ENCODE measurements at places on chromosomes 4 and X. TPM values are rescaled to one million over a fixed set of nuclear protein-coding genes. Genes with fewer than 3 reads are reported as not detected.

- DNase-seq: no peak
These were observed 33.9 kb downstream of the RTL3 start for GRCh38 chrX:78624962-78625909.

- no peak for DNase-seq
These were observed 162.7 kb downstream of the NAF1 start for GRCh38 chr4:163003979-163004378.

DNA sequence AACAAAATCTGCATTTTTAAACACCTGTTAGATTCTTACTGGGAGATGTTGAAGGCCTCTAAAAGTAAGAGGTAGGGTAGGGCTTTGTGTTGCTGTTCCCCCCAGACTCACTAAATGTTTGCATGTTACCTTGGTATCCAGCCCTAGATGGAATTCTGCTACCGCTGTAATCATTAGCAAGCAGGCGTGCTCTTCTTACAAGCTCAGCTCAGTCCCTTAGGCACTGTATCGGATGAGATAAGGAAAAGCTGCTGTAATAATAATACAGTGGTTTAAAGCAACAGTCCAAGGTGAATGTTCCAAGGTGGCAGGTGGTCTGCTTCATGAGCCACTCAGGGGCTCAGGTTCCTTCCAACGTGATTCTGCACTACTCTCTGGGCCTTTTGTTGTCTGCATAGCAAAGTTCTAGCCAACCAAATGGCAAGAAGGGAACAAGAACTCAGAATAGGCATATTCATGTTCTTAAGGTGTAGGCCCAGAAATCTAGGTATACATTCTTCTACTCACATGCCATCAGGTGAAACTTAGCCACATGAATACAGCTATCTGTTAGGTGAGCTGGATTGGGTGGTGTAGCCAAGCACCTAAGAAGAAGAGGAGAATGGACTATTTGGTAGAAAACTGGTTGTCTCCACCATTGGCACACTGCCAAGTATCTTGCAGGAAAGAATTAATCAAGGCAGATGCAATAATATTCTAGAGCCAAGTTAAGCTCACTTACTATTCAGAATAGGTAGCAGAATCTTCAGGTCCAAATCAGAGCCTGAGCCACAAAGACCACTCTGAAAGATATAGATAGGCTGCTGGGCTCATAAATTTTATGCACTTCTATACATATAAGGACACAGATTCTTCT lies 46.0 kb downstream of the COQ2 start:
- no peak for DNase-seq

- DNase-seq: no peak
These were observed 735.8 kb downstream of the RPA4 start for GRCh38 chrX:97619499-97619898.

The PNMA6F gene
- polyA plus RNA-seq: not detected

The TCP11X2 gene
- polyA plus RNA-seq: not detected

DNA sequence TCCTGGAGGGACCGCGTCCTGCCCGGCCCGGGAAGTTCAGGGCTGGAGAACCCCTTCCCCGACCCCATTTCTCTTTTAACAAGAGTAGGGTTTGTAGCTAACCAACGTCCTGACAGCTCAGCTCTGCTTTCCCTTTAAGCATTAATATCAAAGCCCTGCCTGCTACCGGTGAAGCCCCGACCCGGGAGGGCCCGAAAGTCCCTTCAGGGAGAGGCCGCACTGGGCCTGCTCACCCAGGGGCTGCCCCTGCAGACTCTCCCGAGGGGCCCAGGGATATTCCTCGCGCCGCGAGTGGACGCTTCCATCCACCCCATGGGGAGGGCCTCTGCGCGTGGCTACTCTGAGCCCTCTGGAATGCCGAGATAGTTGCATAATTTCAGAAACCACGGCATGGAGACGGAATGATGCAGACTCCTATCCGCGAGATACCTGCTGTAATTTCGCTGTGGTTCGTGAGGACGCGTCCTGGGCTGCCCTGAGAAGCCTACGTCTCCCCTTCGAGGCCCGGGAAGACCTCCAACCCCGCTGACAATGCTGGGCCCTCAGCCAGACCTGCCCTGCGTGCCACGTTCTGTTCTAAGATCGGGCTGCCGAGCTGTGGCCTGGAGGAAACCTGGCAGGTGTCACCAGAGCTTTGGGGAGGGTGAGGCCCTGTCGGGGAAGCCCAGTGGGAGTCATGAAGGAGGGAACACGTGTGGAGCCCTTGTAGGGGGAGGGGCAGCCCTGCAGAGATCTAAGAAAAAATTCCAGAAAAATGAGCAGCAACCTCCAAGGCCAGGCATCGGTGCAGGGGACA lies 999 bp upstream of the CTBP1 start:
- DNase-seq: peak; percentile 6
